ENCODE measurements at places on chromosomes 1 and 21.

- DNase-seq, result no peak
Observed at GRCh38 chr1:69459244-69459643, 108.5 kb upstream of the LRRC7 start.

GRCh38 chr21:38858026-38858811 lies 52.5 kb downstream of the ETS2 start:
- DNase-seq, result no peak

DNA sequence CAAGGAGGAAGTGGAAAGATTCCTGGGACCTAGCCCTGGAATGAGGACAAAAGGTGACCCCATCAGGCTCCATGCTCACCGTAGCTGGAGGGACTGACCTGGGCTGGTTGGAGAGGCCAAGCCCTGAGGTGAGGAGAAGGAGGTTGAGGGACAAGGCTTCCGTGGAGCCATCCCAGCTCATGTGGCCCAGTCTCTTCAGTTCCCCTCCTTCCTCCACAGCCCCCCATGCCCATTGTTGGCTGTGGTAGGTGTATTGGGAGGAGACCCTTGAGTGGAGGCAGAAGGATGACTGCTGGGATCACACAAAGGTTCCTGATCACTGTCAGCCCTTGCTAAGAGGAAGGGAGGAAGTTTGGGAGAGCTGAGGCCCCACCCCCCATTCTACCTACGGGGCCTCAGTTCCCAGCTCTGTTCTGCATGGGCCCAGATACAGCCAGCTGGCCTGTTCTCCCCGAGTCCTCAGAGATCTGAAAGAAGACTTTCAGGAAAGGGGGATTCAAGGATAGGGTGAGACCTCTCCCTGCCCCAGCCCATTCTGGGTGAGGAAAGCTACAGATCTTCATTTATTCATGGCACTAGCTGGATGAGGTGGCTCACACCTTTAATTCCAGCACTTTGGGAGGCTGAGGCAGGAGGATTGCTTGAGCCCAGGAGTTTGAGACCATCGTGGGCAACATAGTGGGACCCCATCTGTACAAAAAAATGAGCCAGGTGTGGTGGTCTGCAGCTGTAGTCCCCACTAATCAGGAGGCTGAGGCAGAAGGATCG lies 17.3 kb downstream of the RHBG start:
- no peak for DNase-seq

DNA sequence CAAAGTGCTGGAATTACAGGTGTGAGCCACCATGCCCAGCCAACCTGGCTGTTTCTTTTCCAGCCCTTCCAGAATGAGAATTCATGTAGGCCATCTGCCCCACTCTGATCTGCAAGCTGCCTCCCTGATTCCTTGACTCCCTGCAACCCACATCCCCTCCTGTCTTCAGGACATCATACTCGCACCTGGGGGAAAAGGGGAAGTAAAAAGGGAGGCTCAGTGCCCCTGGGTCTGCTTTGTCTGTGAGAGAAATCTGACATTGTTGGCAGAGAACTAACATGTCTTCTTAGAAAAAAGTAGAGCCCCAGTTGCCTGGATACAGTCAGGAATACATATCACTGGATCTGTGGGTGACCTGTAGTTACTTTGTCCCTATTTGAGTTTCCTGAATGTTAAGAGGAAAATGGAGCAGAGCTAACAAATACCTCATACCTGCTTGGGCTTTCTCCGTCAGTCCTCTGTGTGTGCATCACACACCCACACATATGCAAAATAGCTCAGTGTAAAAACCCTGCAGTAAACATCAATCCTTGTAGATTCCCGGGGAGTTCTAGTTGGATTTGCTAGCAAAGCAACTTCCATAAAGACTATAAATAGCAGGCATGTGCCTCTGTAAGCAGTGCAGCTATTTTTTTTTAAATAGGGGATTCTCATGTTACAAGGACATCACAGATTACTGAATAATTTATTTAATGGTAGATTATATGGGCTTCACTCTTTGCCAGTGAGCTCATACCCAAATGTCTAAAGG lies 62.9 kb downstream of the TEX35 start:
- no peak for DNase-seq

GRCh38 chr1:40316595-40317393 lies at the start of gene COL9A2:
COL9A2 (minus strand) TSS chr1:40317286; CDS start chr1:40317197, 89 bp downstream.
- peak; percentile 47 for DNase-seq

DNA sequence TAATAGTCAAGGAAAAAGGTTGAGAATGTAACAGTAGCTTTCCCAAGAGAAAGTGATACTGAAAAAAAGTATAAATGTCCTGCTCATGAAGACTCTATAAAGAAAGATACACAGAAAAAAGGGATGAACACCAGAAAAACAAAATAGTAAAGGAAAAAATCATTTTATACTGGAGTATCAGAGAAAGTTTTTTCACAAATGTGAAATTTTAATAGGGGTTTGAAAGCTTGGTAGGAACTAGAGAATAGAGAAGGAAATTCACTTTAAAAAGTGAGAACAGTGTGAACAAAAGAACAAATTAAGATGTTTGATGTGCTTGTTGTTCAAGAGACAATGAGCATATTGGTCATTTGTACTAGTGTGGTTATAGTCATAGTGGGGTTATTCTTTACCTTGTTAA lies 25.6 kb downstream of the UCHL5 start:
- no peak for DNase-seq

DNA sequence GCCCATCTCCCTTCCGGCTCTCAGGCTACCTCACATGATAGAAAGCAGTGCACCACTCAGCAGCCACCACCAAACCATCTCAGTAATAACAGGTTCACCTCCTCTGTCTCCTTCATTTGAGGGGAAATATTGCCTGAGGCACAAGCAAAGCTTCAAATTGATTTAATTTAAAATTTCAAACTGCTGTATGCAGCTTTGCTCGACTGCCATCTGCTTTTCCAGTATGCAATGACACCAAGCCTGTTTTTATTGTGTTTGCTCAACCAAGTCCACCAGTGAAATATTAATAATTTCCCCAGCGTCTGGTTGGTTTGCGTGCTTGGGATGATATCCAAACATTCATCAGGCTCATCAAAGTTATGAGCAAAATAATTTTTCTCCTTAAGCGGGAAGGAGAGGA lies 552.4 kb upstream of the DAB1 start:
- DNase-seq, result no peak

DNA sequence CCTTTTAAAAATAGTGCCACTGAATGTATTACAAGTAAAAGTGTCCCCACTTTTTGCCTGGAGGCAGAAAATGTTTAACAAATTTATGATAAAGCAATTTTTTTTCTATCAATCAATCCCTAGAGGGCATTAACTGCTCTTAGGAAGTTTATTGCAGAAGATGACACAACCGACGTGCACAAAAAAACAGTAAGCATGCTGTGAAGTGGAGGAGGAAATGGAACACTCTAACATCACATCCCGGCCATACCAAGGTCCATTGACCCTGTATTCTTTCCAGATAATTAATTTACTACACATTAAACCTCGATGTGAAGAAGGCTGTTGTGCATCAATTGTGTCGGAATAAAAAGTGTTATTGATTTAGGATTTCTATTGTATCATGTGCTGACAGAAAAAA lies 264.9 kb upstream of the NR5A2 start:
- DNase-seq, result no peak

GRCh38 chr1:3581296-3582036 lies 29.8 kb downstream of the MEGF6 start:
- no peak for DNase-seq

DNA sequence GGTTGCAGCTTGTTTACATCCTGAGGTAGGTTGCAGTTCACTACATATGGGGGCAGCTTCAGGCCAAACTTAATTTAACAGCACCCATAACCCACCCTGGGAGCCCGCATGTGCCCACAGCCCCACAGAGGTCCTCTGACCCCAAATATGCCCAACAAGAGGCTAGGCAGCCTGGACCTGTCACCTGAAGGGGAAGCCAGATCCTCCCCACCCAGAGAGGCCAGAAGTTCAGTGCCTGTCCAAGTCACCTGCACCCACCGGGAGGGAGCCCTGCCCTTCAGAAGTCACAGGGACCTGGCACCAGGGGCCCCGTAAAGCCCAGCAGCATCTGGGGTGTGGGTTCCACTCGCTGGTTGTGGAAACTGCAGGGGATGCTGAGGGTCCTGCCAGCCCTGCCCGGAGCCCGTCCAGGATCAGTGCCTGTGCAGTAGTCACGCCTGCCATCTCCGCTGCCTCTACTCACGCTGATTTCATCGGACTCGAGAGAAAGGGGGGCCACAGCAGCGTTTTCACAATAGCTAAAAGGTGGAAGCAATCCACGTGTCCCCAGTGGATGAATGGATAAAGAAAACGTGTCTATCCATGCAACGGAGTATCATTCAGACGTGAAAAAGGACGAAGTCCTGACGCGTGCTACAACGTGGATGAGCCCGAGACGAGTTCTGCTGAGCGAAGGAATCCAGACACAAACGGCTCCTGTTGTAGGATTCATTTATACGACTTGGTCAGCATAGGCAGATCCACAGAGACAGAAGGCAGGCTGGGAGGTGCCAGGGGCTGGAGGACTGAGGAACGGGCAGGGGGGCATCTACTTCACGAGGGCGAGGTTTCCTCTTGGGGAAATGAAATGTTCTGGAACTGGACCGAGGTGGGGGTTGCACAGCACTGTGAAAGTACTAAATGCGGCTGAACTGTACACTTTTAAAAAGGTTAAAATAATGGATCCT lies 33.9 kb upstream of the COL6A2 start:
- no peak for DNase-seq

- DNase-seq, result no peak
Observed at GRCh38 chr1:200980452-200980772, 43.1 kb downstream of the KIF21B start.

- no peak for DNase-seq
Observed at GRCh38 chr1:9164919-9165318, 36.0 kb upstream of the GPR157 start.

GRCh38 chr1:3473381-3473844 lies 18.9 kb downstream of the ARHGEF16 start:
- DNase-seq, result no peak

DNA sequence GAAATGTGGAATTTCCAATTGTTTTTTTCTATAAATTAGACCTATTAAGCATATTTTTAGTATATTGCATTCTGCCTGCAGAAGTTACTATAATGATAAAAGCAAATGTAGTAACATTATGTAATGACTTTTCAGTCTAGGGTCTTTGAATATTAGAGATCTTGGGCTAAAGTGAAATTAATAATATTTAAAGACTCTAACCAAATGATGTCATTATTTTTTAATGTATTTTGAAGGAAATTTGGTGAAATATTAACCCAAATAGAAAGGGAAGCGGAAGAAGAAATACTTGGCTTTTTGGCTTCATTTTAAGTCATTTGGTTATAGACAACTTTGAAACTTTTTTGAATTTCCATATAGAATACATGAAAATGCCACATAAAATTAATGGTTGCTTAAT lies 26.8 kb downstream of the RAB4A start:
- DNase-seq, result no peak

DNA sequence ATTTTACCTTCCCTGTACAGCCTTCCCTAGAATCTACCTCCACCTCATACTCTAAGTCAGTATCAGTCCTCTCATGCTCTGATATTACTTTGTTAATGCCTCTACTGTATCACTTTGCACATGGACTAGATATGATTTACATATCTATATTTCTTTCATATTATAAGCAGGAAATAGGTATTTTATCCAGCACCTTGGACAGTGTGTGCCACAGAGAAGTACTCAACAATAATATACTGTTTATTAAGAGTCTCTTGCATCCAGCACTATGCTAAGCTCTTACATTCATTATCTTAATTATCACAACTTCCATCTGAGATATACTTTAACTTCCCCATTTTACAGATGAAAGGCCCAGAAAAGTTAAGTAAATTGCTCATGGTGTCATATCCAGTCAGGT lies 247.9 kb upstream of the DAB1 start:
- DNase-seq, result no peak

DNA sequence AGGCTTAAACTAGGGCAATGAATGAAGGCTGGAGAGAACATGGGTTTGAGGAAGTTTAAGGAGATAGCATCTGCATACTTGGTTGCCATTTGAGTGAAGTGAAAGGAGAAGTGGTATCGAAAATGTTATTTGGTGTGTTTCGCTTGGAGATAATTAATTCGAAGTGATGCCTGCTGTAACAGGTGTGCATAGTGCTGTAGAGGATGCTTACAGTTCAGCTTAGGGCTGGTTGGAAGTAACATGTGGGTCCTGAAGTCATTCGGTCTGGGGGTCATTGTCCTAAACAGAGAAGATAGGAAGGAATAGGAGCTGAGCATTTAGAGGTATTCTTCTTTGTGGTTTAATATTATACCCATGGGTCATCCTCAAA lies 301 bp upstream of the NUDT17 start:
- no peak for DNase-seq

Measured in activated gamma-delta T cell treated with anti-CD3 and anti-CD28 coated beads, Interleukin-2, amount 50 U/mL, for 16 hours (primary cell).